ENCODE measurements at places on chromosomes 12 and 14.
A peak's percentile ranks its signal among the peaks of the same experiment; 100 is the strongest.

- DNase-seq, result no peak
Measured at GRCh38 chr12:113092607-113093408, 36.3 kb downstream of the DTX1 start.

DNA sequence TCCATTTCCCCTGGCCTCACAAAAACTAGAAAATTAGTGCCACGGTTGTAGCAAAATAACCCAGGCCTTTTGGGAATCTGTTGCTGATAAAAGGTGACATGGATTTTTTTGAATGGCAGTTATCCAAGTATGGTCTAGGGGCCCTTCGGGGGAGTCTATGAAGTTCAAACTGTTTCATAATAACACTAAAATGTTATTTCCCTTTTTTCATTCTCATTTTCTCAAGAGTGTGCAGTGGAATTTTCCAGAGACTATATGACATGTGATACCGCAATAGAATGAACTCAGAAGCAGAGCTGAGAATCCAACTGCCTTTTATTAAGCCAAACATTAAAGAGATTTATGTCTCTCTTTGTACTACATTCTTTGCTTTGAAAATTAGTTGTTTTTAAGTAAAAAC lies 26.9 kb downstream of the GSTZ1 start:
- DNase-seq, result no peak

- no peak for DNase-seq
Measured at GRCh38 chr12:17151917-17152316, 546.0 kb upstream of the LMO3 start.

- no peak for DNase-seq
Measured at GRCh38 chr14:38629412-38629811, 373.5 kb upstream of the CLEC14A start.

DNA sequence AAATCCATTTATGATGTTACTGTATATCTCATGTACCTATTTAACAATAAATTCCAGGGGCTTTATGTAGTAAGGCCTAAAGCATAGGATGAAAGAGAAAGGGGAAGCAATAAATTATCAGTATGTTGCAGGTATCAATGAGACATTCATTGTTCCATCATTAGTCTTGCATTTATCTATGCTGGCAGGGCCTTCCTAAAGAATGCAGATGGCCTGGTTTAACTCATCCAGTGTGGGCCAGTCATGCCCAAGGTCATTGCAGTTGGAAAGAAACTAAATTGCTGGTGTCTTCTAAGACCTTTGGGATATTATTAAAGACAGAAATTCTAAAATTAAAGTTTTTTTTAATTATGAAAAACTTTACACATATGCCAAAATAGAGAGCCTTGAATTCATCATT lies 98.3 kb downstream of the AVPR1A start:
- no peak for DNase-seq

GRCh38 chr12:109890620-109891170 lies 9.4 kb upstream of the TCHP start:
- no peak for DNase-seq

GRCh38 chr12:86312232-86312631 lies 56.0 kb upstream of the MGAT4C start:
- no peak for DNase-seq

DNA sequence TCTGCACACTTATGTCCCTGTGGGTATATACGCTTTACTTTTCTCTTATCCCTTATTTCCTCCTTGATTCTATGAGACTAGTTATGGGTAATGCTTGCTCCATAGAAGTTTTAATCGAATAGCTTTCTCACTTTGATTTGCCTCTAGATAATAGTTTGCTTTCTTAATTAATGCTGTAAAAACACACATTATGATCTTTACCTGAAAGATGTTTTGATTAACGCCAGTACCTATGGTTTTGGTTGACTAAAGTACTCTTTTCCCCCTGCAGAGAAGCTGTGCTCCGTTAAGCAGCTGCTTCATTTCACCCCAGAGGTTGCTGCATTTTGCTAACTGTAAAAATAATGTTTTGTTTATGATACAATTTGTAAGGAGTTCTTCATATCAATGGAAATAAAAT lies 362.3 kb downstream of the FLRT2 start:
- no peak for DNase-seq

DNA sequence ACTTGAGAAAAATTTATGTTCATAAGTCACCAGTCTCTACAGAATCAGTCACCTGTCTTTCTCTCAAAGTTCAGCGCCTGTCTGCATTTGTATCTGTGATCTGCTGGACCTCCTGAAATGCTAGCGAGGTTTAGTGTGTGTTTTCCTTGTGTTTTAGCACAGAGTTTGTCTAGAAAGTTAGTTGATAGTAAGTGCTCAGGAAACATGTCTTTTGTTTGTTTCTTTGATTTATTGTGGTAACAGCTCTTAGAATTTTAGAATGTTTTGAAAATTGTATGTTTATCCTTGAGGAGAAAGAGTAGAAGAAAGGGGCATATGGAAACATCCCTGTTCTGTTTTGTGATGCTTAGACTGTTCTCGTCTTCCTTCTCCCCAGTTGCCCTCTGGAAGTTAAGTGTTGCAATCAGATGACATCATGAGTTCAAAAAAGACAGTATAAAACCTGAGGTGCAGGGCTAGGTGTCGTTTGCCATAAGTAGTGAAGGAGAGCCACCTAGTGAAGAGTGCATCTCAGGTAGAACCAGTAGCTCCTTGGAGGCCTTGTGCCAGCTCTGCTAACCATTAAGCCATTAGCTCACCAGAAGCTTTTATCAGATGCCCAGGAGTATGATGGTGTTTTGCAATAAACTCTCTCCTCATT lies 44.8 kb downstream of the FBXW8 start:
- peak; percentile 20 for DNase-seq

DNA sequence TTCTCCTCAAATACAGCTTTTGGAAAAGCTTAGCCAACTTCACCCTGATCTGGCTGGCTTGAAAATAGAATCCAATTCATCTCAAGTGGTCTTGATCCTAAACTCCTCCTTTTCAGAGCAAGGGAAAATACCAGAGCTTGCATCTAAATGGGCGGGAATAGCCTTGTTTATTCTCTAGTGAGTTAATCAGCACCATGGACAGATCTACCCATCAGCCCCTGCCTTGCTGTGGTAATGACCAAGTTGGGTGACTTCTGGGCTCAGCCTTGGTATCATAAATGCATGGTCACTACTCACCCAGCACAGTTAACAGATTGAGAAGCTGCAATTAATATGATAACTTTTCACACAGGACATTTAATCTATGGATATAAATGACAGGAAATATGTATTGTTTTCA lies 196.6 kb downstream of the GLT1D1 start:
- no peak for DNase-seq

GRCh38 chr14:67562025-67562775 lies 29.1 kb downstream of the PLEKHH1 start:
- no peak for DNase-seq

- no peak for DNase-seq
Measured at GRCh38 chr12:104387190-104387589, 69.6 kb upstream of the CHST11 start.

DNA sequence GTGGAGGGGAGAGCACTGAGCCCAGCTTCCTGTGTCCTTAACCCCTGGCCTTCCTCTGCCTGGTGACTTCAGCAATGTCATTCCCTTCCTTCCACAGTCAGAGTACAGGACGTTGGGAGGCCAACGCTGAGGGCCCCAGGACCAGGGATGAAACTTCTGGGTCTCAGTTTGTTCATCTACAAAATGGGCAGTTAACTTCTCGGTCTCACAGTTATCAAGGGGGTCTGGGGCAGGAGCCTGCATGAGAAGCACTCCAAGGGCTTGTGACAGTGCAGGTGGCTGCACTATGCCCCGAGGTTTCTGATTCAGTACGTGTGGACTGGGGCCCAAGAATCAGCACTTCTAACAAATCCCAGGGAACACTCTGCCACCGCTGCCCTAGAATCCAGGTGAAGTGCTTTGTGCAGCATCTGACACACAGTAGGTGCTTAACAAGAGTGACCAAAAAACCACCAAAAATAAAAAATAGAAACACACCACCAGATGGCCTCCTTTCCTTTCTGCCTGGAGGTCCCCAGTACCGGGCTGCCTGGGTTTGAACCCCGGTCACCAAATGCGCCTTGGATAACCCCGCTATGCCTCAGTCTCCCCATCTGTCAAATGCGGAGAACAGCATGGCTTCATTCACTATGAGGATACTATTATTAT lies 80.4 kb downstream of the RFLNA start:
- DNase-seq, result no peak

- DNase-seq, result no peak
Measured at GRCh38 chr12:54376596-54376995, 7.9 kb downstream of the ZNF385A start.

DNA sequence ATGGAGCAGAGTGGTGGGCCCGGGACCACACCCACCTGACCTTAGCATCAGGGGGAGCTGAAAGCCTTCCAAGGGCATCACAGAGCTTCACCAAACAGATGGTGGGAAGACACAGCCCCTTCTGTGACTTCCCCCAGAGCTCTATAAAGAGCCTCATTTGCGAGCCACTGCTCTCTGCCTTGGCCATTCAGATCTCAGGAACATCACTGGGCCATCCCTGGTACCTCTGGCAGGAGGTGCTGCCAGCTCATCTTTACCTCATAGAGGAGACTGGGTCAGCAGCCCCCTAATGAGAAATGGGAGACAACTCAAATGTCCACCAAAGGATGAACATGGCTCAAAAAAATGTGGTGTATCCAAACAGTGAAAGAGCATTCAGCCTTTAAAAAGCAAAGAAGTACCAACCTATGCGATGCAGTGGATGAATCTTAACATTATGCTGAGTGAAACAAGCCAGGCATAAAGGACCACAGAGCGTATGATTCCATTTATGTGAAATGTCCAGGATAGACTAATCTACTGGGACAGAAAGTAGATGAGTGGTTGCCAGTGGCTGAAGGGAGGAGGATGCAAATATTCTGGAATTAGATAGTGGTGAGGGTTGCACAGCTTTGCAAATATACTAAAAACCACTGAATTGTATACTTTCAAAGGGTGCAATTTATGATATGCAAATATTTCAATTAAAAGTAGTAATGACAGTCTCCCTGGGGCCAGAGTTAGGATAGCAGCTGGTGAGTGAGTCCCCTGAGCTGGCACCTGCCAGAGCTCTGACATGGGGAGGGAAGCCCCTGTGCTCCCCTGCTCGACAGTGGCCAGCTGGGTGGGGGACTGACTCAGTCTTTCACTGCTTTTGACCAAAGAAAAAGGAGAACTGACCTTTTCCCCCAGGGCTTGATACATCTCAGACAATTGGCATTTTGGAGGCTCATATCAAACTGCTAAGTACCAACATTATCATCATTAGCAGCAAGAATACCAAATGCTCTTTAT lies 116.6 kb downstream of the GCH1 start:
- no peak for DNase-seq

GRCh38 chr12:113328368-113328889 lies 6.5 kb downstream of the SLC8B1 start:
- no peak for DNase-seq

DNA sequence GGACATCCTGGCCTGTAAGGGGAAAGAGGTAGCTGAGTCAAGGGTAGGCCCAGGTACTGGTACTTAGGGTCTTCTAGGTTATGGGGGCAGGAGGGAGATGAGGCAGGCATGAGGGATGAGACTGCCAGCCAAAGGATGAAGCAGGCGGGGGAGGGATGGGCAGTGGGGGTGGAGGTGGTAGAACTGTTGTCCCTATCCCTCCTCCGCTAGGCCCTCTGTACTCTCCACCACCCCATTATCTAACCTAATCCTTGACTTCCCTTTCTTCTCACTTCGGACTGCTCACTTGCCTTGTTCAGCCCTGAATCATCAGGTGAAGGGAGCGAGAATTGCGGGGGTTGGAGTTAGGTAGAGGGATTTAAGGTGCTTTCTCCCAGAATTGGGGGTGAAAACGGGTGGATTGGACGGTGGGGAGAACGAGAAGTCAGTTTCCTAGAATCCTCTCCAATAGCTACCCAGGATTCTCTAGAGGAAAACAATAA lies 562 bp downstream of the PAN2 start:
- DNase-seq, result no peak

DNA sequence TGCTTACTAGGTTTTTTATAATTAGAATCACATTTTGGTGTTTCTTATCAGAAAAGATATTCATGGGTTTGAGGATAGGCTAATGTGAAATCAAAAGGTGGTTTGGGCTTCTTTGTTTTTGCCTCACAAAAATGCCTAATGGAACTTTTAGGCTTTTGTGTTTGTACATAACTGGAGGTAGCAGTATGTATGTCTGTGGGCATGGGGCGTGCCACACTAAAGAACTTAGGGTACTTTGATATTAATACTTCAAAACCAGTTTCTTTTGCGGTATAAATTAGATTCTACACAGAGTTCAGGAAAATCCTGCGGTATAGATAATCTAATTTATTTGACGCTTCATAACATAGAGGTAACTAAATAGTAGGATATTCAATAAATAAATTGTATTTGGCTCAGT lies 1.9 kb downstream of the ETV6 start:
- no peak for DNase-seq

- no peak for DNase-seq
Measured at GRCh38 chr12:78189656-78190055, 359.0 kb downstream of the NAV3 start.

- DNase-seq, result no peak
Measured at GRCh38 chr12:21823581-21823980, 49.1 kb upstream of the KCNJ8 start.

GRCh38 chr14:24397639-24398292 lies 1.0 kb upstream of the NYNRIN start:
- DNase-seq, result no peak

GRCh38 chr14:70651522-70651921 lies 9.8 kb downstream of the TTC9 start:
- no peak for DNase-seq

DNA sequence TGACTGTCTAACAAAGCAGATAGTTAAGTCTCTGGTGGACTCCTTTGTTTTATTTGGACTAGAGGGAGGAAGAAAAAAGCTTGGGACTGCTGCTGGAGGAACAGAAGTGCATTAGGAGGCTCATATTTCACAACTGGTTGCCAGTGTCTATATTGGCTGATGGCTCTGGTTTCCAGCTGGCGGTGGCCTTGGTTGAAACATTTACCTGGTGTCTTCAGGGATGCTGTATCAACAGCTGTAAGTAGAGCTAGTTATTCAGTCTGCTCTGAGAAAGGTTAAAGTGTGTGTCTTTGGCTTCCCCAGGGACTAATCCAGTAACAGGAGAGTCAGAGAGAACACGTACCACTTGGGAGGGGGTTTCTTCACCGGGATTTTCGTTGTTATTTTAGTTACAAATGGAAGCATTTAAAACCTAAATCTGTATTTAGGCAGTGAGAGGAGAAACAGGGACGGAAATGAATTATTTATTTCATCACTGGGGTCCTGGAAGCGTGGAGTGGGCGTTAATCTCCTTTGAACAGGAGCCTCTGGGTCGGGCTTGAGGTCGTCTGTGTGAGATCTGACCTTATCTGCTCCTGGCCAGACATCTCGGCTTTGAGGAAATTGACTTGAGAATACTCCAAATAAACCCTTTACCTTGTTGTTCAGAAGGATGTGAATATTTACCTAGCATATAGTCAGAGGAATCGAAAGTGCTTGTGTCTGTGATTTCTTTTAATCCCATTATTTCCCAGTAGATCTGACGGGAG lies 149.9 kb downstream of the NRXN3 start:
- DNase-seq, result no peak

GRCh38 chr14:93984987-93985410 lies 8.6 kb upstream of the ASB2 start:
- no peak for DNase-seq

- no peak for DNase-seq
Measured at GRCh38 chr12:132176920-132177551, 32.8 kb downstream of the NOC4L start.
